ENCODE measurements at places on chromosomes 13 and 19.

DNA sequence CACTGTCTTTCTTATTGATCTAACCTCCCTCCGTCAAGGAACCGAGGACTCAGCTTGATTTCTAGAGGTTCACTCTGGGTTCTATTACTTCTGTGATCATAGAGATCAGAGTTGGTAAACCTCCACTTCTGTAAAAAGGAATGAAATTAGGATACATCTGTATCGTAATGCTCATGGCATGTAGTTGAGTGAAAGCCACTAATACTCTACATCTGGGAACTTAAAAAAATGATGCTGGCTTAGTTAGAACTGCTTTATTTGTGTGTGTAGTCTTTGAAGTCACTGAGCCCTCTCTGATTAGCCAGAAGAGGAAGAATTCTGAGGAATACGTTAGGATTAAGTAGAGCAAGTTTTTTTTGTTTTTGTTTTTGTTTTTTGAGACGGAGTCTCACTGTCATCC, 140.8 kb downstream of the GGACT start:
- DNase-seq = peak; percentile 17

DNA sequence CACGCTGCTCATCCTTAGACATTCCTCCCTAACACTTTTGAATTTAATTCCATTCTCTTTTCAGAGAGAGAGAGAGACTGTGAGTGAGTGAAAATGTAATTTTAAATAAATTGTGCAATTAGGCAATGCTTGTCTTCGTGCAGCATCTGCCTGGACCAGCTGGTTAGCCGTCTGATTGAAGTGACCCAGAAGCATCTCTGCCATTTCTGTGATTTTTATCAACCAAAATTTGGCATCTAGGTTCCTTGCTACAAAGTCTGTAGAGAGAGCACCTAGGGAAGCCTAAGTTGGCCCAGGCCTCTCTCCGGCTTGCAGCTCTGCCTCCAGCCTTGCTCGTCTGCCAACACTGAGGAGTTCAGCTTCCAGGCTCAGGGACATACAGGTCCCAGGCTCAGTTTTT, 138.6 kb upstream of the GPR12 start:
- no peak for DNase-seq

DNA sequence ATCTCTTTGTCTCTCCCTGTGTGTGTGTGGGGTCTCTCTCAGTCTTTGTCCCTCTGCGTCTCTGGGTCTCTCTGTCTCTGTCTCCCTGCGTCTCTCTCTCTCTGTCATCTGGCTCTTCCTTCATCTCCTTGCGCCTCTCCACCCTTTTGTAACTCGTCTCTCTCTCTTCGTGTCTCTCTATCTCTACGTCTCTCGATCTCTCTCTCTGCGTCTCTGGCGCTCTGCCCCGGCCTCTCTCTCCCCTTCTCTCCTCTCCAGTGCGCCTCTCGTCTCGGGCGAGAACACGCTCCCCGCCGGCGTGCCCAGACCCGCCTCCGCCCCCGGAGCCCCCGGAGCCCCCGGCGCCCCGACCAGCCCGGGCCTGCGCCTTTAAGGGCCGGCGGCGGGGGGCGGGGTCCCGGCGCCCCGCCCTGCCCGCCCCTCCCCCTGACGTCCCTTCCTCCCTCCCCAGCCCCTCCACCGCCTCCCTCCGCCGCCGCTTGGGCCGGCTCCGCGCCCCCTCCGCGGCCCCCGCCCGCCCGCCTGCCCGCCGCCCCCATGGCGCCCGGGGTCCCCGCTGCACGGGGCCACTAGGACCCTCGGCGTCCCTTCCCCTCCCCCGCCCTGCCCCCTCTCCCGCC, at the start of gene MARK4:
MARK4 (plus strand) TSS at position 440 of the 620 bp plus-strand sequence. CDS start 318 bp downstream, outside the sequence.
- peak; percentile 65 for DNase-seq

GRCh38 chr13:49855930-49856329, 63.4 kb upstream of the KPNA3 start:
- DNase-seq = no peak

DNA sequence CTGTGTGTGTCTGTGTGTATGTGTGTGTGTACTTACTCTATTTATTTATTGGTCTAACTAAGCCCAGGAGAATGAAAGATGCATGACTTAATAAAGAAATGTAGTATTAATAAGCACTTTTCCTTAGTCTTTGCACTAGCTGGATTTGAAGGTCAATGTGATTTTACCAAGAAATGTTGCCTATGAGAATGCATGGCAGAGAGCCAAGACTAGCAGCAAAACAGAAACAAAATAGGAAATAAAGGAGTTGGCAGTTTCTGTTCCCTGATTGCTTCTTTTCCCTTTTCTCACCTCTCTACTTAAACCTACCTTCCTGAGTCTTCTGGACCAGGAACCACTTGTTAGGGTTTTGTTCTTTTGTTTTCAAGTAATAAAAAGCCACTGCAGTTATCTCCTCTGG, 286.1 kb downstream of the KCTD12 start:
- DNase-seq = no peak

DNA sequence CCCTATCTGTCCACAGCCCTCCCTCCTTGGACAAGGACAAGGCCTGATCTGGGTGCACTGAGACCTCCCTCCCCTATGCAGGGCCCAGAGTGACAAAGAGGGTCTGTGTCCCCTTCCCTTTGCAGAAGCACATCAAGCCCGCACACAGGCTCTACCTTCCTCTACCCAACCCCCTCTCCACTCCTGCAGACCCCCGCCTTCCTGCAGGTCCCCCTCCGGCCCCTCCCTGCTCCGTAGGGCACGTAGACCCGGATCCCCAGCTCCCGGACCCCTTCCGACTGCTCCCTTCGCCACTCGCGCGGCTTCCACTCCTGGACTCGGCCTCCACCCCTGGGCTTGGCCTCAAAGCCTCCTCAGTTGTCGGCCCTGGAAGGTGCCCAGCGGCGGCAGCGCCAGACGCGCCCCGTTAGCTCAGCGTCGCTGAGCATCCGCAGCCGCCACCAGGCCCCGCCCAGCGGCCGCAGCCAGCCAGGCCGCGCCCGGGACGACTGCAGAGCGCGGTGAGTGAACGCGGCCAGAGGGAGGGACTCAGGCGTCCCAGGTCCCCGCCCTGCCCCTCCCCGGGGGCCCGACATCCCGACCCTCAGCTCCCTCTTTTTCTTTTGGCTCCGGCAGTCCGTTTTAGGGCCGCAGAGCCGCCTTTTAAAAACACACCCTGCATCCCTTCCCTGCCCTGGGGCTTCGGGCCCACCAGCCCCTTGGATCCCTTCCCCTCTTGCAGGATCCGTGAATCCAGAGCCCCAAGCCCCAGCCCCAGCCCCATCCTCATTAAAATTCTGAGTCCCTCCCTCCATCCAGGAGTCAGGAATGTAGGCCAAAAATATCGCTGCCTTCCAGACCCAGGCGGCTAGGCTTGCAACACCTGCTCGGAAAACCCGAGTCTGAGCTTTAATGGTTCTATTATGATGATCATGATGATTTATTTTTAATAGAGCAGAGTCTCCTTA, 1.5 kb upstream of the MYADM start:
- DNase-seq = peak; percentile 70

All from fibroblast of skin of right biceps (primary cell).